COR-L47 (cell line): ENCODE measurements at places on chromosomes 1 and 21.

DNA sequence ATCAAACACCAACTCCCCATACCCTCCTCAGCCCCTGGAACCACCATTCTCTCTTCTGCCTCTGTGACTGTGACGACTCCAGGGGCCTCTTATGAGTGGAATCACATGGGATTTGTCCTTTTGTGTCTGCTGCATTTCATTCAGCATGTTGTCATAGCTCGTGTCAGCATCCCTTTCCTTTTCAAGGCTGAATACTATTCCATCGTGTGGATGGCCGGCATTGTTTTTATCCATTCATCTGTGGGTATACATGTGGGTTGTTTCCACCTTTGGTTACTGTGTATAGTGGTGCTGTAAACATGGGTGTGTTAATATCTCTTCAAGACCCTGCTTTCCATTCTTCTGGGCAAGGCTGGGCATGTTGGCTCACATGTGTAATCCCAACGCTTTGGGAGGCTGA is 17.1 kb upstream of the OBSCN start:
- no peak for DNase-seq

DNA sequence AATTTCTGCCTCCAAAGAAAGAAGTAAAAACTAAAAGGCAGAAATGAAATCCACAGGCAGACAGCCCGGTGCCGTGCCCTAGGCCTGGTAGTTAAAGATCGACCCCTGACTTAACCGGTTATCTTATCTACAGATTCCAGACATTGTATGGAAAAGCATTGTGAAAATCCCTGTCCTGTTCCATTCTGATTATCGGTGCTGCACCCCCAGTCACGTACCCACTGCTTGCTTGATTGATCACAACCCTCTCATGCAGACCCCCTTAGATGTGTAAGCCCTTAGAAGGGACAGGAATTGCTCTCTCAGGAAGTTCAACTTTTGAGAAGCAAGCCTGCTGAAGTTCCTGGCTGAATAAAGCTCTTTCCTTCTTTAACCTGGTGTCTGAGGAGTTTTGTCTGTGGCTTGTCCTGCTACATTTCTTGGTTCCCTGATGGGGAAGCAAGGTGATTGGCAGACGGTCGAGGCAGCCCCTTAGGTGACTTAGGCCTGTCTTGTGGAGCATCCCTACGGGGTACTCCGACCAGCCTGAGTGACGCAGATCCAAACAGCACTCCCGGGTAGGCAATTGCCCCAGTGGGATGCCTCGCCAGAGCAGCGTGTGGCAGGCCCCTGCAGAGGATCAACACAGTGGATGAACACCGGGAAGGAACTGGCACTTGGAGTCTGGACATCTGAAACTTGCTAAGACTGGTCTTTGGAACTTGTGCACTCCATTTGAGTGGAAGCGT is 111.2 kb upstream of the PPM1J start:
- DNase-seq, result no peak

DNA sequence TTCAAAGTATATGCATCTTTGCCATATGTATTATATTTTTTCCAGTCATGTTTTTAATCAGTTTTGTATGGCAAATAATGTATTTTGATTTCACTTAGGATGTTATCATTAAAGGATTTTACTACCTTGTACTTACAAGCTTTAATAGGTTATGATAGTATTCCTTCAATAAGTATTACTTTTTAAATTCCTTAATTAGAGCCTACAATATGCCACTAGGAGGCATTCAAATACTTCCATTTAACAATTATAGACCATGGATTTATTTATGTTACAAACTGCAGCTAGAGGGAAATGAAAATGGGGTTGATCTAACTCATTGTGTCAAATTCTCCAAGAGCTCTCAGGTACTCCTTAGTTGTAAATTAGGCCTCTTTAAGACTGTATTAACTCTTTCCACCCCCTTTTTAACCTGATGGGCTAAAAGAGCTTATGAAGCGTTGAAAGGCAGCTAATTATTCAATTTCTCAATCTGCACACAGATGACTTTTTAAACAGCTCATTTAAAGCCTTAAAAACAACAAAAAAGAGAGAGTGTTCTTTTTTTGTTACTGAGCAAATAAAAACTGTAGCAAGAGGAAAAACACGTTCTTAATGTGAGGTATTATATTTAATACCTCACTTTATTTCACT is 156.2 kb downstream of the DENND1B start:
- DNase-seq, result peak; percentile 59

DNA sequence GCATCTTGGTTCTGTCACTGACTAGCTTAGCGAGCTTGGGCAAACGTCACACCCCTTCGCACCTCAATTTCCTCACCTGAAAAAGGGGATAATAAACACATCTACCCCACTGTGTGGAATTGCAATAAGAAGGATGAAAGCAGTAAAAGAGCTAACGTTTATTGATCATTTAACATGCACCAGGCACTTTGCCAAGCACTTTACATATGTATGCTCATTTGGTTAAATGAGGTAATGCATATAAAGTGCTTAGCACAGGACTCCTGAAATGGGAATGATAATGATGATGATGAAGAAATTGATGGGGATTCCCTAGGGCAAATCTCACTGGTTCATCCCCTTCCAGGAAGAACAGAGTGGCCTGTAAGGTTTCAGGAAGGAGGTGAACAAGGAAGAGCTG is 4.8 kb downstream of the NKAIN1 start:
- no peak for DNase-seq

GRCh38 chr21:36690628-36691554 is 8.0 kb upstream of the SIM2 start:
- DNase-seq, result no peak

GRCh38 chr1:5973771-5974170 is 18.5 kb downstream of the NPHP4 start:
- no peak for DNase-seq

- no peak for DNase-seq
Observed at GRCh38 chr1:212450331-212450881, 17.7 kb downstream of the NENF start.

DNA sequence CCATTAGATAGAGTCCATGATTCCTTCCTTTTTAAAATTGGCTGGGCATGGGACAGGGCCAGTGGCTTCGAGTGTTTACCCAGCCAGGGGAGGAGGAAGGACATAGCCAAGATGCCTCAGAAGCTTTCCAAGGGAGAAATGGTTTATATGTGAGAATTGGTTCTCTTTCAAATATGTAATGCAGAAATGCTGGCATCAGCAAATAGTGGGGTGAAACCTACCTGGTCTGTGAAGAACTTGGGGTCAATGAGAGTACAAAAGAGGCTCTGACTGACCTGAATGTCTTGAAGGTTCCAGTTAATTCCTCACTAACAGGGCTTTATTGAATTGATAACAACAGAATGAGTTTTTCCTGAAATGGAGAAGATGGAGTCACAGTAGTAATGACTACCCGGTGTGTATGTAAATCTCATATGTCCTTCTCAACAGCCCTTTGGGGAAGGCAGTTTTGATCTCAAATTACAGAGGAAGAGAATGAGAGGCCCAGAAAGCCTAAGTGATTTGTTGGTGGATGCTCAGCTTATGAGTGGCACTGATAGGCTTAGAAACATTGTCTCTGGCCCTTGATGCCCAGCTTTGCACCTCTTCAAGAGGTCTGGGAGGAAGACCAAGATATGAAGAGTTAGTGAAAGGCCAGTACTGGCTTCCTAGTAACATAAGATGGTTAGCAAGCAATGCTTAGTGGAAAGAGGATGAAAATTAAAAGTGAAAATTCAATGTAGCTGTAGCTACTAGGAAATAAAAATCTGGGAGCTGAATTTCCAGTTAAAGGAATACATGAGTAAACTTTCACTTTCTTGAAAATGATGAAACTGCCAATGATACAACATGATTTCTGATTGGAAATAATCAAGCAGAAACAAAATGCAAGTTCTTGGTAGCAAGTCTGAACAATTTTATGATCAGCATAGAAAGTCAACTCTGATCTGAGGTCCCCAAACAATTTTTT is 2.7 kb downstream of the ATF3 start:
- no peak for DNase-seq

GRCh38 chr1:226684026-226684425 is 55.1 kb downstream of the ITPKB start:
- no peak for DNase-seq

DNA sequence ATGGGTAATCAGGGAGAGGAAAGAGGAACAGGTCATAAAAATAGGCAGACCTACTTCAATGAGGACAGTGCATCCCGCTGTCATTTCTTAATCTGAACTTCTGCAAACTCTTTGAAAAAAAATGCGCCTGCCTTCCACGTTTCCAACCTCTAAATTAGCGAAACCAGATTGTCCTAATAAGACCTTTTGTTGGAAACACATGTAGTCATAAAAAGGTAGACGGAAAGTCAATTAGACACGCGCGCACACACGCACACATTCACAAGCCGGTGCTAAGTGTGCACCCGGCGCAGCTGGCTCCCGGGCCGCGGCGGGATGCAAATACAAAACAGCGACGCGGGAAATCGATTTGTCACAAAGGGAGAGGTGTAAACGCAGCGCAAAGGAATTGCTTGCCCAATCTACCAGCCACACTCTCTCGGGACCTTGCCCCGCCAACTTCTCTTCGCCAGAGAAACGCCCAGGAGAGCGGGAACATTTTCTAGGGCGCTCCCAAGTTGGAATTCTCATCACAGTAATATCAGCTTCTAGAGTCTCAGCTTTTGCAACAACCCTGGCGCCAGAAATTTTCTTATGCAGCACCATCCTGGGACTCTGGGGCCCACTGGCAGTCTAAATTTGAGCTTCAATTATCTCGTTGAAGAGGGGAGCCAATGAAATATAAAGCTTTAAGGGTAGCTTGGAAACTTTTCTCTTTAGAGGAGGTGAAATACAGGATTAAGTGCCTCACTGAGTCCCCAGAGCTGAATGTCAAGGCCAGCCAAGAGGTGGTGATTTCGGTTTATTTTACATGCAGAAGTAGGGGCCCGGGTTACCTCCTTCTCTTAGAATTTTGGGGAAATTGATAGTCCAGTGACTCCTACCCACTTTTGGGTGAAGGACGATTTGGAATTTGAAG is 4.5 kb downstream of the PRRX1 start:
- no peak for DNase-seq

DNA sequence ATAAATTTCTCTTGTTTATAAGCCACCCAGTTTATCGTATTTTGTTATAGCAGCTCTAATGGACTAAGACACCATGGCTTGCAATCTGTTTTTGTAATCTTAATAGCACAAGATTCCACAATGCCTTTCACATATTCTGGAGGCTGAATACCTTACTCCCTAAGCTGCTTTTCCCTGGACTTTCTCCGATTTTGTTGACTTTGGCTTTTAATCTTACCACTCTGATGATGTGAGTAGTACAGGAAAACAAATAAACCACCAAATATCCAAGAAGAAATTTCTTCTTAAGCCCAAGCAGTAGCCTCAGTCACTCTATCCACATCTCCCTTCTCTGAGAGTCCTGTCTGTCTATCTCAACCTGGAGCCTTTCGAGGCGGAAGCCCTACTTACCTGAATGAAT is 838.6 kb downstream of the LTN1 start:
- no peak for DNase-seq

- DNase-seq, result no peak
Observed at GRCh38 chr1:159835862-159836525, 9.3 kb downstream of the SLAMF8 start.
